ENCODE measurements at places on chromosomes 4 and X. TPM values are rescaled to one million over a fixed set of nuclear protein-coding genes. Genes with fewer than 3 reads are reported as not detected.

The ARHGAP4 gene
- 432 TPM for total RNA-seq

The CYTL1 gene
- not detected for total RNA-seq

The SAT1 gene
- total RNA-seq, result 270 TPM

The SASH3 gene
- 76.7 TPM for total RNA-seq

The SLITRK4 gene
- total RNA-seq, result not detected

The XAGE1A gene
- not detected for total RNA-seq

The ZNF157 gene
- total RNA-seq, result 0.43 TPM

The HMX1 gene
- total RNA-seq, result not detected

The CPZ gene
- total RNA-seq, result not detected

The LRIT3 gene
- not detected for total RNA-seq

The MAGEA10 gene
- total RNA-seq, result not detected

The CCDC149 gene
- not detected for total RNA-seq

The SH3RF1 gene
- total RNA-seq, result not detected

The CCDC120 gene
- total RNA-seq, result 13.0 TPM

The SMIM20 gene
- 7.5 TPM for total RNA-seq

The CENPE gene
- total RNA-seq, result 3.1 TPM
